Stimulated activated CD8-positive, alpha-beta memory T cell treated with anti-CD3 and anti-CD28 coated beads, Interleukin-15, amount 100 ng/mL, for 4 hours (primary cell): ENCODE measurements at places on chromosomes 2 and 18.
A peak's percentile ranks its signal among the peaks of the same experiment; 100 is the strongest.

DNA sequence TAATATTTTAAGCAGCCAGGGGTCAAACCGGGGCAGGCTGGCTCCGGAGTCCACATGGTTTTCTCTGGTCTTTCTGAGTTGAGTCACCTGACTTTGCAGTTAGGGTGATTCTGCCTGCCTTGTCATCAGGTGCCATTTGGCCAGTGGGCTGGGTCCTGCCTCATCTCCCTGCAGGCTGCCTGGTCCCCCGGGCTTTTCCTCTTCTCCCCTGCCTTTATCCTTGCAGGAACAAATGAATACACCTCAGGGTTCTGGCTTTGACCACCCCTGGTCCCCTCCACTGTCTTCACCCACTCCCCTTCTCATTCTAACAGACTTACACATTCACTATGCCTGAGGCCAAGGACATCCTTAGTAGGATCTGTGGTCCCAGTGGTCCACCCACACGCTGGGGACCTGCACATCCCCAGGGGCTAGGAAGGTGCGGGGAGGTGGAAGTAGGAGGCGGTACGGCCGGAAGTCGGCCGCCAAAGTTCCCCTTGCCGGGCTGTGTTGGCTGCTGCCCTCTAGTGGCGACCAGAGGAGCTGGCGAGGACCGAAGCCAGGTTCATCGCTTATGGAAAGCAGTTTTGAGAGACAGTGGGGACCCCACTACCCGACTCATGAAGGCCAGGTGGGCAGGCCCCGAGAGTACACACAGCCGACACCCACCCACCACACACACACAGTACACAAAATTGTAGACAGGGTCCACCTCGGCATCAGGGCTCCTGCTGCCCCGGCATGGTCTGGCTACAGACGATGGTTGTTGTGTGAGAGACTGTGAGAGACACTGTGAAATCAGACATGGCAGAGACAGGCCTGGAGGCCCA lies 6.3 kb upstream of the TEX261 start:
- DNase-seq = peak; percentile 42

DNA sequence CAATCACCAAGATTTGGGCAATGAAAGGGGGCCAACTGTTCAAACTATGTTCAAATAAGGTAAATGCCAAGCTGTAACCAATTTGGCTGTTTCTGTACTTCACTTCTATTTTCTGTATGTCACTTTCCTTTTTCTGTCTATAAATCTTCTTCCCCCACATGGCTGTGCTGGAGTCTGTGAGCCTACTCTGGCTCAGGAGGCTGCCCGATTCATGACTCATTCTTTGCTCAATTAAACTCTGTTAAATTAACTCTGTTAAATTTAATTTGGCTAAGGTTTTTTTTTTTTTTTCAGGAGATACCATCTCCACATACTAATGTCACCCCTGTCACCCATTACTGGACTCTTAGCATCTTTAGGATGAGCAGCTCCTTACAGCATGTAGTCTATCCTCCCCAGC lies 178.8 kb upstream of the TWIST2 start:
- no peak for DNase-seq

DNA sequence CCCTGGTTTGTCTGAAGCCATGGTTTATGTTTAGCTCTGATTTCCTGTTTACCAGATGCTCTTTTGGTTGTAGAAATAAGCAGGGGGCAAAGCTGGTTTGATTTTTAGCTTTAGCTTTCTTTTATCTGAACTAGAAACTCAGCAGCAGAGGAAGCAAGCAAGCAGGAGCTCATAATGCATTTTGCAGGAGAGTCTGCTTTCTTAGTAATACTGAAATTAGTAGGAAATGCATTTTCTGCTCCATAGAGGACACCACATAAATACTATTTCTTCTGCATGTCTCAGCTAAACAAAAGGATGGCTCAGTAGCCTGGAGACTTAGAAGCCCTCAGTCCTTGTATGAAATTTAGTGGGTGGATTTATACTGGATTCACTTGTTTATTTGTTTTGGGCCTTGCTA lies 23.1 kb downstream of the DGUOK start:
- DNase-seq = no peak

DNA sequence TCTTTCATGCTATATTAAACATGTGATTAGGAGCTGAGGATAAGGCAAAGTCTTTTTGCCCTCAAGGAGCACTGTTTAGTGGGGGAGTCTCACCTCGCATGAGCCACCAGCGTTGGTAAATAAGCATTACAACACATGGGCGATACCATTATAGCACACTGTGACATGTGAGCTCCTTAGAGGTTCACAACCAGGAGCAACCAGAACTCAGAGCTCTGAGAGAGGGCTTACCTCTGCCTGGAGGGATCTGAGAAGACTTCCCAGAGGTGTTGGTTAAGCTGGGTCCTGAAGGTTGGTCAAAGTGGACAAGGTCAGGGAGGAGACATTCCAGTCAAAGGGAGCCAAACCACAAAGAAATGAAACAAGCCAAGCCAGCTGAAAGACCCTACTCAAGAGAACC lies 158.8 kb downstream of the ESCO1 start:
- no peak for DNase-seq

- DNase-seq = no peak
Measured at GRCh38 chr2:85741211-85741832, 12.5 kb upstream of the ATOH8 start.
